ENCODE measurements at places on chromosomes 3 and 15.

- H3K4me3 ChIP-seq: no peak overlapping the region
- no peak overlapping the region for H3K27ac ChIP-seq
- H3K27me3 ChIP-seq: no peaks in the 10 kb centered on the region
- DNase-seq: no peak
Measured at GRCh38 chr3:104273046-104273649, 1093.6 kb upstream of the ALCAM start.

DNA sequence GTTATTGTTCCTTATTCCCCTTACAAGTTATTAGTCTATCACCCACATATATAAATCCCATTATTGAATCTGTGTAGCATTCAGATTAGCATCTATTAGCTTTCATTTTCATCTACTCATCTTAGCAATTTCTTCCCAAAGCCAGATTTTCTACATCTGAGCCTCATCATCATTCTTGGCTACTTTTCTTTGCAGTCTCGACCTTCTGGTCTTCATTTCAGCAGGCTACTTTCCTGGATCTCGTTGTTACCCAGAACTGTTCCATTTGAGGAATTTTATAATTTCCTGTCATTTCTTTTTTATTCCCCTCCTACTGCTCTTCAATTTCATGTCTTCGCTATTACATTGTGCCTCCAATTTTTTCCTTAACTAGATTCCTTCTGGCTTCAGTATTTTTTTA is 51.8 kb downstream of the SPRED1 start:
- peaks cover 20% of the 10 kb centered on the region for H3K27me3 ChIP-seq
- H3K4me3 ChIP-seq: no peak overlapping the region
- no peaks in the 10 kb centered on the region for H3K36me3 ChIP-seq
- no peak overlapping the region for H3K27ac ChIP-seq
- peaks cover 17% of the 10 kb centered on the region for H3K4me1 ChIP-seq
- DNase-seq: no peak

- H3K27me3 ChIP-seq: no peaks in the 10 kb centered on the region
- H3K4me3 ChIP-seq: no peak overlapping the region
- no peak for DNase-seq
- no peaks in the 10 kb centered on the region for H3K36me3 ChIP-seq
- H3K4me1 ChIP-seq: no peaks in the 10 kb centered on the region
Measured at GRCh38 chr3:86046436-86047136, 944.4 kb downstream of the VGLL3 start.

- no peak overlapping the region for H3K27ac ChIP-seq
- no peaks in the 10 kb centered on the region for H3K4me1 ChIP-seq
- H3K4me3 ChIP-seq: no peak overlapping the region
Measured at GRCh38 chr3:69535613-69536012, 149.7 kb upstream of the FRMD4B start.

- DNase-seq: no peak
- no peaks in the 10 kb centered on the region for H3K36me3 ChIP-seq
- H3K4me3 ChIP-seq: no peak overlapping the region
- peaks cover 2% of the 10 kb centered on the region for H3K27me3 ChIP-seq
Measured at GRCh38 chr3:197376735-197377555, 78.5 kb upstream of the DLG1 start.

DNA sequence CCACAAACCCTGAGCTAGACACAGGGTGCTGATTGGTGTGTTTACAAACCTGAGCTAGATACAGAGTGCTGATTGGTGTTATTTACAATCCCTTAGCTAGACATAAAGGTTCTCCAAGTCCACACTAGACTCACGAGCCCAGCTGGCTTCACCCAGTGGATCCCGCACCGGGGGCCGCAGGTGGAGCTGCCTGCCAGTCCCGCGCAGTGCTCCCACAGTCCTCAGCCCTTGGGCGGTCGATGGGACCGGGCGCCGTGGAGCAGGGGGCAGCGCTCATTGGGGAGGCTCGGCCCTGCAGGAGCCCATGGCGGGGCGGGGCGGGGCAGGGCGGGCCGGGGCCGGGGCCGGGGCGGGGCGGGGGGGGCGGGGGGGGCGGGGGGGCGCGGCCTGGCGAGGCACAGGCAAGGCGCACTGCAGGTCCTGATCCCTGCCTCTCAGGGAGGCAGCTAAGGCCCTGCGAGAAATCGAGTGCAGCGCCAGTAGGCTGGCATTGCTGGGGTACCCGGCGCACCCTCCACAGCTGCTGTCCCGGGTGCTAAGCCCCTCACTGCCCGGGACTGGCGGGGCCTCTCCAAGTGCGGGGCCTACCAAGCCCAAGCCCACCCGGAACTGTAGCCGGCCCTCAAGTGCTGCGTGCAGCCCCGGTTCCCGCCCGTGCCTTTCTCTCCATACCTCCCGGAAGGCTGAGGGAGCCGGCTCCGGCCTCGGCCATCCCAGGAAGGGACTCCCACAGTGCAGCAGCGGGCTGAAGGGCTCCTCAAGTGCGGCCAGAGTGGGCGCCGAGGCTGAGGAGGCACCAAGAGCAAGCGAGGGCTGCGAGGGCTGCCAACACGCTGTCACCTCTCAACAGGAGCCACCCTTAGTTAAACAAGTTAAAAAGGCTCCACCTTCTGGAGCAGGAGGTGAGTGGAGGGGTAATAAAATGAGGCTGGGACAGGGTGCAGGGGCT is 9.8 kb upstream of the TMEM40 start:
- H3K36me3 ChIP-seq: no peaks in the 10 kb centered on the region
- no peak overlapping the region for H3K27ac ChIP-seq
- H3K4me3 ChIP-seq: no peak overlapping the region
- H3K27me3 ChIP-seq: no peaks in the 10 kb centered on the region

Measured in activated CD4-positive, alpha-beta T cell treated with anti-CD3 and anti-CD28 coated beads for 36 hours (primary cell).